ENCODE measurements at places on chromosomes 5 and 9.

- DNase-seq, result no peak
Observed at GRCh38 chr5:36751886-36752285, 124.7 kb upstream of the NIPBL start.

- no peak for DNase-seq
Observed at GRCh38 chr5:127863161-127863560, 160.0 kb downstream of the CCDC192 start.

DNA sequence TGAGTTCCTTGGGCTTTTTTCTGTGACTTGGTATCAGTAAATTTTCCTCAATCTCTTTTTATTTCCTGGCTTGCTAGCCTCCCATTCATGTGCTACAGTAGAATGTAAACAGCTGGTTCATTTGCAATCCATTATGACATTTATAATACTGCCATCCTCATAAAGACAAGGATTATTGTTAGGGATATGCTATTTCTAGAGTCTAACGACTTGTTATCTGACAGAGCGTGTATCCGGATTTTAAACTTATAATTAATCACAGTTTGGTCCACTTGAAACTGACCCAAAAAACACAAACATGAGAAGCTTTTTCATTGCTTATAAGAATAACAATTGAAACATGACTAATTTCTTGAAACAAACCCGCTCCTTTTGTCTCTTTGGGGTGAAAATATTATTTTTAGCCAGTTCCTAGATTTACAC, 585.8 kb downstream of the TLE4 start:
- DNase-seq, result no peak

DNA sequence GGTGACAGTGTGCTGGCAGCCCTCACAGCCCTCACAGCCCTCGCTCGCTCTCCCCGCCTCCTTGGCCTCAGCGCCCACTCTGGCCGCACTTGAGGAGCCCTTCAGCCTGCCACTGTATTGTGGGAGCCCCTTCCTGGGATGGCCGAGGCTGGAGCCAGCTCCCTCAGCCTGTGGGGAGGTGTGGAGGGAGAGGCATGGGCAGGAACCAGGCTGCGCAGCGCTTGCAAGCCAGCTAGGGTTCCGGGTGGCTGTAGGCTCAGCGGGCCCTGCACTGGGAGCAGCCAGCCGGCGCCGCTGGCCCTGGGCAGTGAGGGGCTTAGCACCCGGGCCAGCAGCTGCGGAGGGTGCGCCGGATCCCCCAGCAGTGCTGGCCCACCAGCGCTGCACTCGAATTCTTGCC, 177.0 kb downstream of the MSX2 start:
- no peak for DNase-seq

- no peak for DNase-seq
Observed at GRCh38 chr9:35432076-35432475, 57.8 kb upstream of the RUSC2 start.

- no peak for DNase-seq
Observed at GRCh38 chr5:7364226-7364875, 31.6 kb upstream of the ADCY2 start.

DNA sequence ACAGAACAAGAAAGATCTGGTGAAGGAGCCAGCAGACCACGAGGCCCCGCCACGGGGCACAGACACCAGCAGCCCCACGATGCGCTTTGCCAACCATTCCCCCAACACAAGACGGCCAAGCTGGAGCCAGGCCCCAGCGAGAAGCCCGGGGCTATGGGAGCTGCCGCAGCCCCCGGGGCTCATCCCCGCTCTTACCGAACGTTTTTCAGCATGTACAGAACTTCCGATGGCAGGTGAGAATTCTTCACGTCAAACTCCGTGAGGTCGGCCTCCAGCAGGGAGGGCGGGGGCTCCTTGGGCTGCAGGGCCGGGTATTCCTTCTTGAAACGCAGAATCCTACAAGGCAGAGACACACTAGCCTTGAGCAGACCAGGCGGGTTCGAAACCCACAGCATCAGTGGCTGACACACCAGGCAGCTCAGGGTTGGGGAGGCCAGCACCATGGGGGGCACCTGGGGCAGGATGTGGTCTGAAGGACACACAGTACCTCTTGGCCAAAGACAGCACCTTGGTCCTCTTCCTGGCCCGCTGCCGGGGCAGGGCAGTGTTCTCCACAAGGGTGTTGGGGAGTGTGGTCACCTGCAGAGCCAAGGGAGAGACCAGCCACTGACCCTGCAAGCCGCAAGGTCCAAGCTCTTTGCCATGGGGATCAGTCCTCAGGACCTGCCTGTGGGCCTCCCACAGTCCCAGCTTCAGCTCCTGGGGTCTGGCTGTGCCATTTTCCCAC, 6.8 kb downstream of the PNPLA7 start:
- DNase-seq, result no peak

All from stimulated activated CD4-positive, alpha-beta T cell treated with anti-CD3 and anti-CD28 coated beads, Interleukin-4, amount 100 ng/mL, for 4 hours (primary cell).